ENCODE measurements at places on chromosomes 5 and 9.

DNA sequence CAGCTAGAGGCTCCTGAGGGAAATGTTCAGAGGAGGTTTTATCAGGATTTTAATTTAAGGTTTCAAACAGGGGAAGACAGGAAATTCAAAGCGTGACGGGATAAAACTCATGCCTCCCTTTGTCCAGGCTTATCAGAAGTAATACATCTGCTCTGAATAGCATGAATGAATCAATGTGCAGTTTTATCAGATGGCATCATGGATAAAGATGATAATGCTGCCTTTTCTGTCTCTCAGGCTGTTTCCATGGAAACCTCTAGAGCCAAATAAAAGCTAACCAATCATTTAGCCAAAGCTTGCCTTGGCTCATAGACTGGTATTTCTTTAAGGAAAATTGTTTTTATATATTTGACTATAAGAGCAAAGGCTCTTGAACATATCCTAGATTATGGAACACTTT is 16.4 kb downstream of the MFAP3 start:
- DNase-seq: no peak

DNA sequence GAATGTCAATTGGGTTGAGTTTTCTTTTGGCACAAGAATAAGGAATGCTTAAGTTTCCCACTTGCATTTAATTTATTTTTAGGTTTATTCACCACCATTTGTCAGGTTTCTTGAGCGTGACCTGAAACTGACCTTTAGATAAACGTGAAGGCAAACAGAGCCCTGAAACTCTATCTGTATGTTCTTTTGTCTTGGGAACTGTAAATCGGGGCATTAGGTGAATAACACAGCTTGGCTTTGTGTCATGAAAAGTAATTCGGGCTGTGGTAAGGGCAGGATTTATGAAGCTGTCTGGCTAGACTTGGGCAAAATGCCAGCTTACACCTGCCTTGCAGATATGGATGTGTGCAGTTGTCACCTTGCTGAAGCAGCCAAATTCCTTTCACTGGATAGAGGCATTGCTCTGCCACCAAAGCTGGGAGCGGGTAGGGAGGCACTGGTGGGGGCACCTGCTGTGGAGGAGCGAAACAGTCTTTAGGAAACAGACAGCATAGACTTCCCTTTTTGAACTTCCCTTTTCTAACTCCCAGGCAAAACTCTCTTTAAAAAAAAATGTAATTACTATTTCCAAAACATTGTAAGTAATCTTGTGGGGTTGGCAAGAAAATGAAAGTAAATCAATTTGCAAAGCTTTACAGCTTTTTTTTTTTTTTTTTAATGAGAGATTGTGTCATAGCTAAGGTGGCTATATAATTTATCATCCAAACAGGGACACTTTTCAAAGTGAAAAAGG is 545.2 kb downstream of the CSNK1G3 start:
- DNase-seq: no peak

DNA sequence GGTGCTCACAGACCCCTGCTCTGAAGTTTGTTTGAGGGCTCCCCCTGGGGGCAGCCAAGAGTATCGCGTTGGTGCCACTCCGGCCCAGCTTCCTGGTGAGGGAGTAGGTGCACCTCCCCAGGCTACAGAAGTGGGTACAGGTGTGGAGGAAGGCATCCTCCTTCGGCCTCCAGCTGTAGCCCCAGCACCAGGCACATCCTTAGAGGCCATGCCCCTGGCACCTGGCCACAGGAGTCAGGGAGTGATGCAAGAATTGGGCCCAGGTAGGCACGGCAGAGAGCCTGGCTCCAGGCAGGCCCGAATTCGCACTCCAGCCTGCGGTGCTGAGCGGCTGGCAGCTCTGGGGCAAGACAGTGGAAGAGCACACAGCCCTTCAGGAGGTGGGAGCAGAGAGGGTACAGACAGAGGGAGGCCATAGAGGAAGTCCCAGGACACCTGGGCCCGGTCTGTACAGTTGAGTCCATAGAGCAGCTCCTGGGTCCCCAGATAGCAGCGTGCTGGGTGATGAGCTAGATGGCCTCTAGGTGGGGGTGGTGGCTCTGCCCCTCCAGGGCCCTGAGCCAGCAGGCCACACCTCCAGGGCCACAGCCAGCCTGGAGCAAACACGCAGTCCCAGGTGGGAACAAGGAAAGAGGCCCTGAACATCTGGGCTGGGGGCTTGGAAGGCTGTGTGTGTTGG is 2.4 kb downstream of the SAPCD2 start:
- DNase-seq: no peak

DNA sequence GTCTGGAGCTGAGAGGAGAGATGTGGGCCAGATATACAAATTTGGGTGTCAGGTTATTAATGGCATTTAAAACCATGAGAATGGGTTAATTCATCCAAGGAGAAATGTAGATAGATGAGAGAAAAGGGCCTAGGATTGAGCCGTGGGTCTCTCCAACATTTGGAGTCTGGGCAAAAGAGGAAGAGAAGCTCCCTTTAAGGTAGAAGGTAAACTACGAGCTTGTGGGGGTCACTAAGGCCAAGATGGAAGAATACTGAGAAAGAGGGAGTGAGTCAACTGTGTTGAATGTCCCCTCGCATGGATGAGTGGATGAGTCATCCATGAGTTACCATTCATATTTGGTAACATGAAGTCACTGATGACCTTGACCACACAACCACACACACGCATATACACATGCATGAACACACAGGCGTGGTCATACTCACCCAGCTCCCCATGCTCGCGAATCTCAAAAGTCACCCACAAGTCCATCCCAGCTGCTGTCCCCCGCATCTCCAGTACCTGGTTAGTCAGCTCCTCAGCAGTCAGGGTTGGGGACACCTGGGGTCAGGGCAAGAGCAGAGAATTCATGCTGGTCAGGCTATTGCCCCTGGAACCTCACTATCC is 6.8 kb upstream of the FCHSD1 start:
- DNase-seq: peak; percentile 98

- DNase-seq: no peak
Observed at GRCh38 chr5:3449481-3449880, 146.2 kb upstream of the IRX1 start.

DNA sequence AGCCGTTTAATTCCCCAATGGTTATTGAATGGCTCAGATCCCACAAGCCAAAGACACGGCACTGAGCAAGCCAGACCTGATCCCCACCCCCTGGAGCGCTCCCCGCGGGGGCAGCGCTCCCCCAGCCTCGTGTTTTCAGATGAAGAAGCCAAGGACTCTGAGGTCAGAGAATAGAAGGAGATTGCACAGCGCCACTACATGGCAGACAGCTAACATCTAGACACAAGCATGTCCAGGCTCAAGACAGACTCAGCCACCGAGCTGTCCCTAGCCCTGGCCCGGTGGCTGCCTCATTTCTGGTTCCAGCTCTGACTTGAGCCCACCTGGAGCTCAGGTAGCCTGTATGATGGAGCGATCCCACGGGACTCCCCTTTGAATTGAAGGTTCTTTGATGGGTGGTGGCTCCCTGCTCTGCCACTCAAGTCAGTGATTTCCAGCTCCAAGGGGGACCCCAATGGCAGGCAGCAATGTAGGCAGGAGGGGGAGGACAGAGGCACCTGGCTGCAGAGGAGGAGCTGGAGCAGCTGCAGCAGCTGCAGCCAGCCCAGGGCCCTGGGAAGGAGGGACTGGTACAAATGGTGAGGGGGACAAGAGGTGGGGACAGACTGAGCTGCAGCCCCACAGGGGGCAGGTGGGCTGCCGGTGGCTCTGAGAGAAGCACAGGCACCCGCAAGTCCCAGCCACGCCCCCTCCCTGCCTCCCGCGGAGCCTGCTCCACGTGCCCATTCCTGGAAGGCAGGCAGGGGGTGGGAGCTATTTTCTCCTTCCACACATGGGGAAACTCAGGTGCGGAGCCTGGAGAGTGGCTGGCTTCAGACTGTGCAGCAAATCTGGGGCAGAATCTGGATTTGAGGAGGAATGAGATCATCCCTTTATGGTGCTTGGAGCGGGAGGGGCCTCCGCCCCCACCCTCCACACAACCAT is 40.2 kb downstream of the NTNG2 start:
- no peak for DNase-seq

GRCh38 chr5:96388176-96388575 is 44.9 kb downstream of the PCSK1 start:
- no peak for DNase-seq

- no peak for DNase-seq
Observed at GRCh38 chr9:80074439-80074838, 502.7 kb downstream of the TLE4 start.

GRCh38 chr5:142184988-142185387 is 76.4 kb downstream of the NDFIP1 start:
- no peak for DNase-seq

DNA sequence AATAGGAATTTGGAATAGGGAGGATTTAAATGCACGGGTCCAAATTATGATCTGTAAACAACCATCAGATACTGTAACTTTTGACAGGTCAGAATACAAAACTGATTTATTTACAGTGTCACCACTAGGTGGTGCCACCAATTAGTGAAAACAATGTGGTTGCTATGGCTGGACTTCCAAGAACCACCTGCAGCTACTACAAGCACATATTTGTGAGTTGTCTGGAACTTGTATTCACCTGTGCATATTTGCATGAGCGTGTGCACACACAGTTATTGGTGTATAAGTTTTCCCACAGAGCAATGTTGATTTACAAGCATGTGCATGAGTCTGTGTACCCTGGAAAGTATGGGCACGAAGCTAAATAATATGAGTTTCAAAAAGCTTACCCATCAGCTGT is 3.0 kb upstream of the HRCT1 start:
- no peak for DNase-seq

DNA sequence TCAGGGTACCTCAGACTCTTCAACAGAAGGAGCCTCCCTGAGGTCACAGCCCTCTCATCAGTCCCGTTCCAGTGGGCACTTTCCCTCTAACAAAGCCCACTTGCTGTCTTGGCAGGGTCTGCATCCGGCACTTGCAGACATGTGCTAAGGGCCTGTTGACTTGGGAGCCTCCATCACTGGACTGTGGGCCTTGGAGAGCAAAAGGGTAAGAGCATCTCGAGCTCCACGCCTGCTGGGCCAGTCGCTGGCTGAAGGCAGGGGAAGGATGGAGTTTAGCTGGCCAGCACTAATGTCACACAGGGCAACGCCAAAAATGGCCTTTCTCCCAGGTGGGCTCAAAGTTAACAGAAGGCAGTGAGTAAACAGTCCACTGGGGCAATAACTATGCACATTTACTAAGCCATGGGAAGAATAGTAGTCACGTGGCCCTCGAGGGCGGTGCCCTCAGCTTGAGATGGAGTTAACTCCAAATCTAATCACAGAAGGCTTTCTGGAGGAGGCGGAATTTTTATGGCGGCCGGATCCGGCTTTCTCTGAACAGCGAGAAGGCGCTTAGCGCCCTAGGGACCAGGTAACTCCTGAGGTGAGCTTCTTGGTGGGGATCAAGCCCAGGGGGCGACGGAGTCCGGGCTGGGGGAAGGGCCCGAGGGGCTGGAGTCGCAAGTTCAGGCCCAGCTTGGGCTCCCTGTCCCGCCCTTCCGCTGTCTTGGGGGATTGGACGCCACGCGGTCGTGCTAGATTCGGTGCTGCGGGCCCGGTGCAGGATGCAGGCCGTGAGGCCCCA is 2.0 kb upstream of the NSD1 start:
- DNase-seq: no peak

DNA sequence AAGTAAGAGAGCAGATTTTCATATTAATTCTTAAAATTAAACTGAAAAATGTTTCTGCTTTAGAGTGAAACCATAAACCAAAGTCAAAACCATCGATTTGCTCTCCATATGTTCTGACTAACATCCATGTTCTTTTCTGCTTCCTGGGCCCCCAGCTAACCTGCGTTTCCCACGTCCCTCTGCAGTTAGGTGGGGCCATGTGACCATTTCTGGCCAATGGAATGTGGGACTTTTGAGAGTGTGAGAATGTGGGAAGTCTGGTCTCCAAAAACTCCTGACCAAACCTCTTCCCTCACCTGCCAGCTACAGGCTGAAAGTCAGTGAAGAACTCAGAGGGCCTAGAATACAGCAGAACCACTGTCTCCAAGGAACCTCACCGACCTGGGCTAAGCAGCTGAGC is 44.9 kb downstream of the ANKH start:
- no peak for DNase-seq

GRCh38 chr5:111901296-111901695 is 144.3 kb upstream of the NREP start:
- DNase-seq: no peak

GRCh38 chr9:101269591-101270283 is 115.1 kb downstream of the BAAT start:
- no peak for DNase-seq

DNA sequence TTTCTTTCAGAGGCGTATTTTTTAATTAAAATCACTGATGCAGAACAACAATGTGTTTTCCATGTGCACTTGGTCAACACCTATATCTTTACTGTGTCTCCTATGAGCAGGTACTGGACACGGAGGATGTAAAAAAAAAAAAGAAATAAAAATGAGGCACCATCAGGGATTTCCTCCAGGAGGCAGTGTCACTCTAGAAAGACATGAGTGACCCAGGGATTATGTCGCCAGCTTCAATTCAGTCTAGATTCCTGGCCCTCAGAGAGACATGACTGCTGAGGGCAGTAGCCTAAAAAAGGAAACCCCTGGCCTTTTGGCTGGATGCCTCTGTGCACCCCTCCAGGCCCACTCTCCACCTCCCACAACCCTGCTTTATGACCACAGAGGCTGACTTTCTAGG is 18.3 kb upstream of the IL33 start:
- DNase-seq: no peak

DNA sequence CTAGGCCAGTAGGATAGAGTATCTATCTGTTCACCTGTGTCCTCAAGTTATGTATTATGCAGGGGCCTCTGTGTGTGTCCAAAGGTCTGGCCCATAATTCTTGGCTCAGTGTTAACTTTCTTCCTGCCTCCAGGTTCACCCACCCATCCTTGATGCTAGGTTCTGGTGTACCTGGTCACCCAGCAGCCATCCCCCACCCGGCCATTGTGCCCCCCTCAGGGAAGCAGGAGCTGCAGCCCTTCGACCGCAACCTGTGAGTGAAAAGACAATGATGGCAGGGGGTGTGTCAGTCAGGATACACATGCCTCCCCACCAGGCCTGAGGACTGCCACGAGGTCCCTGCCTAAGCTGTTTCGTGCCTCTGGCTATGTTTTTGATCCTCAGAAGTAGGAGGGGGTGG is 27.6 kb downstream of the TCF7 start:
- no peak for DNase-seq

- DNase-seq: no peak
Observed at GRCh38 chr9:109806506-109807115, 26.6 kb downstream of the PALM2AKAP2 start.

DNA sequence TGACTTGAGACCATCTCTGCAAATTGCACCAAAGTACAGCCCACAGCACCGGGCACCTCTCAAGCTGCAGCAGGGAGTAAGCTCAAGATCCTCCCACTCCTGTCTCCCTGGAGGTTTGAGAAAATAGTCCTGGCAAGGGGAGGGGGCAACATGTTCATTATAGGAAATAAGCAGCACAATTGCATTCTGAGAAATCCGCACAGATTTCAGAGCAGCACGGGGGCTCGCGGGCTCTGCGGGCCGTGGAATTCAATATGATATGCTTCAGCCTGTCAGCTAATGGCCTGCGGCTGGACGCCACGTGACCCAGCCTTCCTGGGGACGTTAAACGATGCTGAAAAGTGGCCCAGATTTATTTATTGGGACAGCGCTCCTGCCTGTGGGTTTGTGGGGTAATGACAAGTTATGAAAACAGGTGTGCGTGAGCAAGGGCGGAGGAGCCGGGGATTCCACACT is 156.4 kb downstream of the DAB2IP start:
- no peak for DNase-seq

Data from non-pigmented ciliary epithelial cell (primary cell).